ENCODE measurements at places on chromosomes 16 and 17. TPM values are rescaled to one million over a fixed set of nuclear protein-coding genes. Genes with fewer than 3 reads are reported as not detected.

Gene TEKT5
- total RNA-seq = not detected

Gene TPSD1
- total RNA-seq = not detected

Gene CLEC19A
- not detected for total RNA-seq

Gene MRPL27
- 63.2 TPM for total RNA-seq

Gene KREMEN2
- not detected for total RNA-seq

Gene VPS35
- total RNA-seq = 33.0 TPM

Gene CCDC144A
- 0.39 TPM for total RNA-seq

Gene FOXK2
- total RNA-seq = 27.9 TPM

Gene SCNN1G
- total RNA-seq = 0.13 TPM

Gene CDRT4
- 1.3 TPM for total RNA-seq

Gene HOXB1
- total RNA-seq = not detected

Gene ZNF624
- total RNA-seq = 4.8 TPM

Gene IL34
- total RNA-seq = 1.1 TPM

Gene PDIA2
- total RNA-seq = not detected

Gene GRB7
- 0.08 TPM for total RNA-seq

Gene CDRT15L2
- not detected for total RNA-seq

Gene KRT33A
- total RNA-seq = not detected

Measured in epithelial cell of alveolus of lung (primary cell).